ENCODE measurements at places on chromosomes 6 and 20.
A peak's percentile ranks its signal among the peaks of the same experiment; 100 is the strongest.

- no peak for ATAC-seq
These were observed 72.6 kb upstream of the STXBP5 start for GRCh38 chr6:147131532-147132128.

GRCh38 chr6:93571346-93571745 lies 152.0 kb upstream of the EPHA7 start:
- no peak for ATAC-seq

DNA sequence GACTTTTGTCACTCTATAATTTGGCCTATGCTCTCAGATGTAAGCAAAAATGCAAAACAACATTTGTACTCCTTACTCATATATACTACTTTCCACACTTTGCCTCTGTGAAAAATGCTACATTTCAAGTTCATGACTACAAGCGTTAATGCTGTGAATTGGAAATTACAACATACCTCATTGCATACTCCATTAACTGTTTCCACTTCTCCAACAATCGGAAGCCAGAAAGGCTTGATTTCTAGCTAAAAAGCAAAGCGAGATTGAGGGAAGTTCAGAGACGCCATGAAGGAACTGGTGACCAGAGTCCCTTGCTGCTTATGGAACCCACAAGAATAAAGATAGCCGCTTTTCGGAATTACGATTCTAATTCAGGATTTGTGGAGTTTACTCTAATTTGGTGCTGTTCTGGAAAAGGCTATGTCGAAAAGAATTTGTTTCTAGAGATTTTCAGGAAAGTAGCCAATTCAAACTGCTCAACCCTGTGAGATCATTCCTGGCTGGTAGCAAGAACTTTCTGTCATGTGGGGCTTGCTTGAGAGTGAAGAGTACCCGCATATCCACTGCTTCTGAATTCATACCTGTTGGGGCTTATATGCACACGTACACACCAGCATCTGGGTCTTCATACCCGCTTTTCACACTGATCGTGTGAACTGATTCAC lies 98.0 kb upstream of the CITED2 start:
- ATAC-seq: no peak

DNA sequence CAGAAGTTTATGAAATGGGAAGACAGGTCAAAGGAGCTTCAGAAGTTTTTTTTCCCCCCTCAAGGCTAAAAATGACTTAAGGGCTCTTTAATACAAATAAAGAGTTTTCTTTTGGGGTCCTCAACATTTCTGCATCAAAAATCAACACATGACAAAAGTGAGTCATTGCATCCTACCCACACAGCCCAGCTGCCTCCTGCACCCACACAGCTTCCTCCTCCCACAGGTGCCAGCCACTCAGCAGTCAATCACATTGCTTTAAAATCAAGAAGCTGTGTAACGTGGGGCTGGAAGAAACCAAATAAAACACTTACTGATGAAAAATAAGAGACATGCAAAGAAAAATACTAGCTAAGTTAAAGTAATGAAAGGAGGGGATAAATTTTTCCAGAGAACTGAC lies 68.5 kb downstream of the MAP3K5 start:
- ATAC-seq: peak; percentile 53

GRCh38 chr20:62795023-62795761 lies 1.1 kb upstream of the MRGBP start:
- ATAC-seq: peak; percentile 8

- peak; percentile 27 for ATAC-seq
These were observed 103.7 kb upstream of the TAB2 start for GRCh38 chr6:149213829-149214228.

GRCh38 chr6:2020909-2021308 lies 224.5 kb downstream of the GMDS start:
- ATAC-seq: no peak

DNA sequence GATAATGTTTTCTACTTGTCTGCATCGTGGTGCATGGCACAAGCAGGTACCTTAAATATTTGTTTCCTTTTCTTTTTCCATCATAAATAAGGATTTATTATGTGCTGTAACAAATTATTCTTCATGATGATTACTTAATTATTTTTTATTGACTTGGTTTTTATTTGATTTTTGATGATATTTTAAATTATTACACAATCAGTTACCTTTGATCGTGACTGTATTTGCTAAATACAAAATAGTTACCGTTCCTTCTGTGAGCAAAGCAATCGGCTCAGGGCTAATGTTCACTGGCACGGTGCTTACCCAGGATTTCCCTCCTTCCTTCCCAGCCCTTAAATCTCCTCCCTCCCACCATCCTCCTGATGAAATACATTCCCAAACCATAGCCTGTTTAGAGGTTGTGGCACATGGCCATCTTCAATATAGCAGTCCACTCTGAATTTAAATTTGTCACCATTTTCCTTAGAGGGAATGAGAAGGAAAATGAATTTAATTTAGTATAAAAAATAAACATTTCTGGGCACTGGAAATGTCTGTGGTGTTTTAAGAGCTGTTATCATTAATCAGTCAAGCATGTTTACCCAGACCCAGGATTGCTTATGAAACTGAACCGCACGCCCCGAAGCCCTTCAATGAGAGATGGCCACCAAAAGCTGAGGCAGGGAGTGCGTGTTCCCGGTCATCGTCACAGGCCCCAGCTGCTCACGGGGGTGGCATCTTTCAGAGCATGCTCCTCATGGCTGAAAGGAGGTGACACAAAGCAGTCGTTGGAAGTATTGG lies 23.0 kb upstream of the EXOC2 start:
- ATAC-seq: no peak

DNA sequence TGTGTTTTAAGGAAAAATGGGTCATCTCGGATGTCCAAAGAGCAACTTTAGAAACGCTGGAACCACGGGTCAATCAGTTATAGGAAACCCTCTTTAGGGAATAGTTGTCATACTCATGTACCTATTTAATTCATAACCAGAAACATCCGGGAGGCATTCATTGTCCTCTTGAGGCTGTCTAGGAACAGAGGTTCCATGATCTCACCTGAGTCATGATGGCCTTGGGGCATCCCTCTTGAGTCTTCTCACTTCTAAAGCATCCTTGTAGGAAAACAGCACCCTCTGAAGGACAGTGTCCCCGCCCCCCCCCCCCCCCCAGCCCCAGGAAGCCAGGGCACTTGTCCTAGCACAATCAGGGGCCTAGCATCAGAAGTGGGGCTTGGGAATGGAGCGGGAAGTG lies 46.3 kb upstream of the CDH4 start:
- no peak for ATAC-seq

DNA sequence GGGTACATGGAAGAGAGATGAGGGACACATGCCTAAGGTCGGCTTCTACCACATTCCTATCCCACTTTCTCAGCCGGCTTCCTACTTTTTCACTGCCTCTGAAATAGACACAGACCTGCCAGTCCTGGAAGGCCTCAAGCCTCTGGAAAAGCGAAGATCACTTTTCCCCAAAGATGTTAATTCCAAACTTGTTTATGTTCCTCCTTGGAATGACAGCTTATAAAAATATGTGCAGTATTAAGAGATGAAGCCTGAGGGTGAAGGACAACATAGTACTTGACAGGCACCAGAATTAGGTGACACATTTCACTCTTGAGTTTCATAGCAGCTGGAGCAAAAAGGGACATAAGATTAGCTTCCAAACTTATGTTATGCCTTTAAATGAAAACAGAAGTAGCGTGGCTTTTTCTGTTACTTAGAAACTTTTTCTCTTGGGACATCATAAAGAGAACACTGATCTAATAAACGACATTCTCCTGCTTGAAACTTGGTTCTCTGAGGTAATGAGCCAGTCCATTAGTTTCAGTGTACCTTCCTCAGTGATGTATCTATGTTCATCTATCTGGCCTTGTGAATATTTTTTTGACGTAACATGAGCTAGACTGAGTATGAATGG lies 25.3 kb downstream of the FOXO3 start:
- no peak for ATAC-seq

DNA sequence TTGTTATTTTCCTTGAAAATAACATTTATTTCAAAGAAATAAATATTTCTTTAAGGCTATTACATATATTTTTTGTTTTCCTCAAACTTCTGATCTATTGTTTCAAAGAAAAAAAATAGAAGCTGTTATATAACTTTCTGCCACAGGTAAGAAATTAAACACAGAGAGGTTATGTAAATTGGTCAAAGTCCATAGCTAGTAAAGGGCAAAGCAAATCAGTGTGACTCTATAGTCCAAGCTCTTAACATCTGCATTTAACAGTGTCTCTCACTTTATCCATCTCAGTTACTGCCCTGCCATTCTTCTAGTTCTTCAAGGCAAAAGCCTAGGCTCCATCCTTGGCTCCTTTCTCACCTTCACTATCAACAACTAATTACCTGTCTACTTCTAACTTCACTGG lies 57.1 kb downstream of the RWDD2A start:
- no peak for ATAC-seq

GRCh38 chr6:158313989-158314388 lies 1.7 kb downstream of the TULP4 start:
- ATAC-seq: no peak

DNA sequence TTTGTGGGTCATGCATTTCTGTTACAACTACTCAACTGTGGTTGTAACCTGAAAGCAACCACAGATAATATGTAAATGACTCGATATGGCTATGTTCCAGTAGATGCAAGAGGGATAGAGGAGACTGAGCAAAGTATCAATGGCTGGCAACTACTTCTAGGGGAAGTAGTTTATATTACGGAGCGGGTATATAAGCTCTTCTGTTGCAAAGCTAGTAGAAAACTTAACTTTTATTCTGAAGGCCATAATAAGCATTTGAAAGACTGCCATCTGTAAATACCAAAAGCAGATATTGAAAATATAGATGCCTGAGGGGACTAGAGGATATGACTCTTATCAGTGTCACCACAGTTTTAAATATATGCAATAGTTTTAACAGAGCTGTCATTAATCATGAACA lies 655.3 kb downstream of the PHF3 start:
- no peak for ATAC-seq
